IPS DF 6.9 (cell line): ENCODE measurements at places on chromosomes 11 and 22.

GRCh38 chr11:65112546-65113360, 1.1 kb downstream of the TM7SF2 start:
- no peak for DNase-seq

GRCh38 chr11:10158461-10158860, 135.6 kb downstream of the SBF2 start:
- DNase-seq: no peak

DNA sequence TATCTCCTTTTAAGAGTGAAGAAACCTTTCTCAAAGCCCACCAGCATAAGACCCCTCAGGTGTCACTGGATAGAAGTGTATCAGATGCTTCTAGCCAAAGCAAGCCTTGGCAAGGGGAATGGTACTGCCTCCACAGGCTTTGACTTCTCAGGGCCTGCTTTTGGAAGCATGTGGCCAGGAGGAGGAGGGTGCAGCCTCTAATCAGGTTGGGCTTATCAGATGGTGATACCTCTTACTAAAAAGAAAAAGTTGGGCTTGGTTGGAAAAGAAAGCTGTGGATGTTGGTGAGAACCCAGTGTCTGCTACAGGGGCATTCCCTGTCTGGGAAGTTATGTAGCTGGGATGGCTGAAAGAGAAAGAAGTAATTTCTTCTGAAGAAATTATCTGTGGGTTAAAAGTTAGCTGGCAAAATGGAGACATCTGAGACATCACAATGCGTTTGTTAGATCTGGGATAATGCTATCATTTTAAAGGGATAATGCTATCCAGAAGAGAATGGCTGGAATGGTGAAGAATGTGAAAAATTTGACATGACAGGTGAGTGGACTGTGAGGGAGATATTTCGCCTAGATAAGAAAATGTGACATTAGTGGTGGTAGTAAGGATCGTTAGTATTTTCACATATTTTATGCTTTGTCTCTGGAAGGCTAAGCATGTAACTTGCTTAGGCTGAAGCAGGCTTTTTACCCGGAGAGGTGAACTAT, 7.2 kb downstream of the APLP2 start:
- DNase-seq: no peak

- DNase-seq: no peak
Observed at GRCh38 chr22:42834177-42834949, 22.7 kb downstream of the ARFGAP3 start.

DNA sequence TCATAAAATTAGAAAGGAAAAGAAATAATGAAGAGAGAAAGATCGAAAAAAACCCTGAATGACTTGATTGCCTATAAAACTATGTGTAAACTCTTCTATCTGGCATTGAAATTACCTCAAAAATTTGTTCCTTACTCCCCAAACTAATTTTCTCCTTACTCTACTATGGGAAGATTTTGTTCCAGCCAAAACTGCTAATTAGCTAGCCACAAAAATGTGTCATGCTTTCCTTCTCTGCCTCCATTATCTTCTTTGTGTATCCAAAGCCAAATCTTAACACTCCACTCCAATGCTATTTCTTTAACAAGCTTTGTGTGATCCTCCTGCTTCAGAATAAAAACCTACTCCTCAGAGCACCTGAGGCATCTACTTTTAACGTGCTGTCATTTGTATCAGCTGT, 831.2 kb downstream of the METTL15 start:
- DNase-seq: no peak

- DNase-seq: no peak
Observed at GRCh38 chr11:68179847-68180246, 33.2 kb downstream of the KMT5B start.
